K562 (cell line): ENCODE measurements at places on chromosomes 12 and 14.

DNA sequence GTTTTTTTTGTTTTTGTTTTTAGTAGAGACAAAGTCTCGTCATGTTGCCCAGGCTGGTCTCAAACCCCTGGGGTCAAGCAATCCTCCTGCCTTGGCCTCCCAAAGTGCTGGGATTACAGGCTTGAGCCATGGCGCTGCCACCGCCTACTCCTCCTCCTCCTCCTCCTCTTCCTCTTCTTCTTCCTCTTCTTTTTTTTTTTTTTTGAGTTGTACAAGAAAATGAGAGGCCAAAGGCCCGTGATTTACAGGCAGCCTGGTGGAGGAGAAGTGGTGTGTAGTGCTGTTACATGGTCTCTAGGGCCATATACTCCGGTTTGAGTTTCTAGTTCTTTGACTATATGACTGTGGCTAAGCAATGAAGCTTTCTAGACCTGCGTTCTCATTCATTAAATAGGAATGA is 29.6 kb upstream of the SPPL3 start:
- no peak for DNase-seq

DNA sequence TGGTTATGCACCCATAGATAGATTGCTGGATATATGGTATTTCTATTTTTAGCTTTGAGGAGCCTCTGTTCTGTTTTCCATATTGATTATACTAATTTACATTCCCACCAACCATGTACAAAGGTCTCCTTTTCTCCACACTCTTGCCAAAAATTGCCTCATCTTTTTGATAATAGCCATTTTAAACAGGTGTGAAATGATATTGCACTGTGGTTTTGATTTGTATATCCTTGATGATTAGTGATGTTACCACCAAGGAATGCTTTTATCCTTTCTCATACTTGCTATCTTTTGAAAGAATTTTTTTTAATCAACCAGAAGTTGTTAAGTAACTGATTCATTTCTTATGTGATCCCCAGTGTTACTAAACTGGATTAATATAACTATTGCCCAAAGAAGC is 60.0 kb downstream of the BBS10 start:
- no peak for DNase-seq

GRCh38 chr12:90017316-90017715 is 308.7 kb upstream of the ATP2B1 start:
- DNase-seq: no peak

DNA sequence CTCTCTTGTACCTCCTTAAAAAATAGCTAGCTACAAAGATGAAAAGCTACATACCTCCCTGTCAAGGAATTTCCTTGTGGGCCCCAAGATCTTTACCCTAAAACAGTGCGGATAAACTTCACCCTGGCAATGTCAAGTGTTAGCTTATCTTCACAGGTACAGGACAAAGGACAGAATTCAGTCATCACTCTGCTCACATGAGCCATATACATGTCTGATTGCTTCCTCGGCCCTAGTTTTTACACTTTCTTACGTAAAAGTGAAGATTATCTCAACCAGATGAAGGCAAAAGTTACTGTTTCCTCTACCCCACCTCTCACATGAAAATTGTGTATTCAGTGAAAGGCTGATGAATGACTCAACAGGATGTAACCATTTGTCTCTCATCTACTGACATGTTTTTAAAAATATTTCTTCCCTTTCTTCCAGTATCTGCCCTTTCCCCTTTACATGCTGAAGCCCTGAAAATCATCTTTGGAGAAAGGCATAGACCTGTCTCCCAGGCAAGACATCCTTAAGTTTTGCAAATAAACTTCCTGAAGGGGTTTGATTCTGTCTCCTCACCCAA is 890.1 kb downstream of the GALC start:
- no peak for DNase-seq

DNA sequence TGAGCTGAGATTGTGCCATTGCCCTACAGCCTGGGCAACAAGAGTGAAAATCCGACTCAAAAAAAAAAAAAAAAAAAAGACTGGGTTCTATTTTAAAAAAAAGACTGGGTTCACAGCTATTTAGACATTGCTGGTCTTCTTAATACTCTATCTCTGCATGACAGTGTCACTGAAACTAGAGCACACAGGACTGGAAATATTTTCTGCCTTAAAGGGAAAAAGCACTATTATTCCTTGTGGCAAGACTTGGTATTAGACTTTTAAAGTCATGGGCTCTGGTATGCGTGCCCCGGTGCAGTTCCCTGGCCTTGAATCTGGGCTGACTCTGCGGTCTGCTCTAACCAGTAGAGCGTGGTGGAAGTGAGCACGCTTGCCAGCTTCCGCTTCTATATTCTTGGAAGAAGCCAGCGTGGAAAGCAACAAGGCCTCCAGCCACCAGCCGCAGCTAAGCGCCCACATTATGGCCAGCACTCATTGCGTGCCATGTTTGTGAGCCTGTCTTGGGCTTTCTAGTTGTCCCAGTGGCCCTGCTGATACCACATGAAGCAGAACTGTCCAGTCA is 31.3 kb downstream of the PRKAB1 start:
- DNase-seq: no peak

GRCh38 chr14:99287269-99287942 is 15.4 kb upstream of the BCL11B start:
- DNase-seq: no peak

- DNase-seq: peak; percentile 61
Measured at GRCh38 chr12:49200919-49201594, 12.2 kb upstream of the TUBA1A start.

DNA sequence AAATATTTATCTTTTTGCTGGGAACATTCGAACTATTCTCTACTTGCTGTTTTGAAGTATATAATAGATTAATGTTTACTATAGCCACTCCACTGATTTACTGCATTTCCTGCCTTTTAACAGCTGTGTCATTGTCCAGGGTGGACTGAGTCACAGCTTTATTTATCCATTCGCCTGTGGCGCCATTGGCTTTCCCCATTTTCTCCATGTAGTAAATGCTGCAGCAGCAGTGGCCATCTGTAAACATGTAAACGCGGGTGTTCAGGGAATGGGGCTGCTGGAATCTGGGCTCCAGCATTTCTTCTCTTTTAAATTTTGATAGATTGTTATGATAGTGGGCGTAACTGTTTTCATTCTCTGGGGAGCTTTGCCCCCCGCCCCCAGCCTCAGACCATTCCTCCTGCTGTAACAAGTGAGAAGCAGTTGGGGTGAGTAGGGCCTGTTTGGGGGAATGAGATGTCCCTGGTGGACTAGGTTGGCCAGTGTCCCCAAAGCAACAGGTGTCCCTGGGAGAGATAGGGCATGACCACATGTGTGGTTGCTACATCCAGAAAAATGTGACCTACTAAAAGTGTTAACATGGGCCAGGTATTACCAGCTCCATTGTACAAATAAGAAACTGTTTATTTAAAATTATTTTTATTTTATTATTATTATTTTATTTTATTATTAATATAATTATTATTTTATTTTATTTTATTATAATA is 32.9 kb downstream of the RIN3 start:
- DNase-seq: no peak

- DNase-seq: no peak
Measured at GRCh38 chr12:12449533-12450025, 92.7 kb downstream of the BORCS5 start.

DNA sequence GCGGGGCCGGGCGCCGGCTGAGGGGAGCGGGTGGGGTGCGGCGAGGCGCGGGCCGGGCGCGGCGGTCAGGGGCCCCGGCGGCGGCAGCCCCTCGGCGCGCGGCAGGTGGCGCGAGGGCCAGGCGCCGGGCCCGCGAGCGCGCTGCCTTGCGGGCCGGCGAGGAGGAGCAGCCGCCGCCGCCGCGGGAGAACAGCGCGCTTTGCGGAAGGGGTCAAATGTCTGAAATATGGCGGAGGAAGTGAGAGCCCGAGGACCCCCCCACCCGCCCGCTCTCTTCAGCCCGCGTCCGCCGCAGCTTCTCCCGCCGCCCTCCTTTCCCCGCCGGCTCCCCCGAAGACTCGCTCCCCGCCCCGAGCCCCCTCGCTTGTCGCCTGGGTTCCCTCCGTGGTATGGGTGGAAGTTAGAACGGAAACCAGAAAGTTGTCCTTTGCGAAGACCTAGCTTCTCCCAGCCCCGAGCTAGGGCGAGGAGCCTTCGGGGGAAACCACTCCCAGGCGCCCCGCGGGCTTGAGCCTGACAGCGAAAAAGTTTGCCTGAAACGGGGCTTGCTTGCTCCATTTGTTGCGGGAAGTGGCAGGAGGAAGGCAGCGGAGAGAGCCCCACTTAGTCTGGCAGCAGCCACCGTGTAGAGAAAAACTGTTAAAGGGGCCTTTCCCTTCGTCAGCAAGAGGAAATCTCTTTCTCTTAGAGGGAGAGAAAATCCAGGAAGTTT is 551 bp downstream of the RAP1B start:
- peak; percentile 76 for DNase-seq

- DNase-seq: no peak
Measured at GRCh38 chr12:11545484-11546330, 103.8 kb upstream of the ETV6 start.

GRCh38 chr14:104864267-104865080 is 594 bp upstream of the CEP170B start:
- DNase-seq: peak; percentile 40

GRCh38 chr12:48013287-48013686 is 9.0 kb upstream of the COL2A1 start:
- no peak for DNase-seq

- no peak for DNase-seq
Measured at GRCh38 chr12:114425031-114425626, 19.2 kb upstream of the TBX5 start.

DNA sequence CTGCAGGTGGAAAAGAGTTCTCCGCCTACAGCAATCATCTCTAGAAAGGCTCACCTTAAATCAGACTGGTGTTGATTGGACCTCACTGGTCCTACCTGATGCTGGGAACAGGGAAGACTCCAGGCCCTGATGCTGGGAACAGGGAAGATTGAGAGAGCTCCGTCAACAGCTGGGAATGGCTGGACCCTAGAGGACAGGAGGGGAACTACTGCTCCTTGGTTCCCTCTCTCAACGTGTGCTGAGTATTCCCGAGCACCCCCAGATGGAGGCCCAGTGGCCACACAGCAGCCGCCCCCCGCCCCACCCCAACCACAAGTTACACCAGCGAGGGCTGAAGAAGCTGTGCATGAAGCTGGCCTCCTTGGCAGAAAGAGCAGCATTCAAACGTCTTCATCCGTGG is 240.3 kb downstream of the SLC15A4 start:
- peak; percentile 11 for DNase-seq

DNA sequence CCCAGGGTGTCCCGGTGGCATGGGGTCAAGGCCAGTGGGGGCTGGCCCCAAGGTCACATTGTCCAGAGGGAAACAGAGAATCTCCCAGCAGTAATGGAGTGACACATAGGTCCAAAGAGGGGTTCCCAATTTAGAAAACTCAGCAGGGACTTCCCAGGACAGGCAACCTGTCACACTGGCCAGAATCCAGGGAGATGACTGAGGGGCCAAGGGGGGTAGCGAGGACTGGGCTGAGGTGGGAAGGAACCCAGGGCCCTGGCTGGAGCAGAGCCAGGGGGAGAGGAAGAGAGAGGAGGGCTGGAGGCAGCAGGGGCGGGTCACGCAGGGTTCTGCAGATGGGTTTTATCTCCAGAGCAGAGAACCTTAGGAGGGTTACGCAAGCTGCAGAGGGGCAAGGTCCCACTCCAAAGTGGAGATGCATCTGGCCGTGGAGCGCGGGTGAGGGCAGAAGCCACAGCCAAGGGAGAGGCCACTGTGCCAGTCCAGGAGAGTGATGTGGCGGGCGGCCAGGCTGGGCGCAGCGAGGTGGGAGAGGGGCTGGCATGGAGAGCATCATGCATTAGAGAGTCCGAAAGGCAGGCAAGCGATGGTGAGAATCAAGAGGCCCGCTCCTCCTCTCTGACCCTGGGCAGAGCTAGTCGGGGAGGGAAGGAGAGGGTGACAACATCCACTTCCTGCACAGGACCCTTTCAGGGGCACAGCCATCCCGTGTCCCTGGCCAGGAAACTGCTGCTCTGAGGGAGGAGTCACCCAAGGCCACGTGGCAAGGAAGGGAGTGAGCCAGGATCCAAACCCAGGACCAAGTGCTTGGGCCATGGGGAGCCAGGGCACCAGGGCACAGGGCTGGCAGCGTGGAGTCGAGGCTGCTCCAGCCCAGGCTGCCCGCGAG is 29.0 kb downstream of the NCOR2 start:
- no peak for DNase-seq

DNA sequence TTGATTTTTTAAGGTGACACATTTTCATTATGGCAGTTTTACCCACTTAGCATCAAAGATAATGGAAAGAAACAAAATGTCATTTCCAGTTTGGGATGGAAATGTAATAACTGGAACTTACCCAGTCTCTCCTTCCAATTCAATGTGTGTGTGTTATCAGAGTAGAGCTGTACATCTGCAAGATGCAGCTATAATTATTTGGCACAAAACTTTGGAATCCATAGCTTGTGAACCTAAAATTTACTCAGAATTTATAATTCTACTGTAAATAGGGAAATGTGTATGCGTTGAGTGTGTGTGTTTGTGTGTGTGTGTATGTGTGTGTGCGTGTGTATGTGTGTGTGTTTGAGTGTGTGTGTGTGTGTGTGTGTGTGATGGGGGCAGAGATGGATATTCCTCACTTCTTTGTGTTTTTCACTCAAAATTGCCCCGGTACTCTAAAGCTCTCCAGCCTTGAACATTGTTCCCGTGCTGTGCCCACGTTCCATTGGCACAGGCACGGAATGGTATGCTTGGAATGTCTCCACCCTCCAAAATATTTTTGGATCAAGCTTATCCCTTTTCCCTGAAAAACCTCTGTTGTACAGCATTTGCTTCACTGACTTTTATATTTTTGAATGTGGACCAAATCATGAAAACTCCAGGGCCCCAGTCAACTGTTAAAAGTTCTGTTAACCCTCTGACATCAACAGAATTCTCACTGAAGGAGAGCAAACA is 150.2 kb upstream of the BMP4 start:
- DNase-seq: no peak

DNA sequence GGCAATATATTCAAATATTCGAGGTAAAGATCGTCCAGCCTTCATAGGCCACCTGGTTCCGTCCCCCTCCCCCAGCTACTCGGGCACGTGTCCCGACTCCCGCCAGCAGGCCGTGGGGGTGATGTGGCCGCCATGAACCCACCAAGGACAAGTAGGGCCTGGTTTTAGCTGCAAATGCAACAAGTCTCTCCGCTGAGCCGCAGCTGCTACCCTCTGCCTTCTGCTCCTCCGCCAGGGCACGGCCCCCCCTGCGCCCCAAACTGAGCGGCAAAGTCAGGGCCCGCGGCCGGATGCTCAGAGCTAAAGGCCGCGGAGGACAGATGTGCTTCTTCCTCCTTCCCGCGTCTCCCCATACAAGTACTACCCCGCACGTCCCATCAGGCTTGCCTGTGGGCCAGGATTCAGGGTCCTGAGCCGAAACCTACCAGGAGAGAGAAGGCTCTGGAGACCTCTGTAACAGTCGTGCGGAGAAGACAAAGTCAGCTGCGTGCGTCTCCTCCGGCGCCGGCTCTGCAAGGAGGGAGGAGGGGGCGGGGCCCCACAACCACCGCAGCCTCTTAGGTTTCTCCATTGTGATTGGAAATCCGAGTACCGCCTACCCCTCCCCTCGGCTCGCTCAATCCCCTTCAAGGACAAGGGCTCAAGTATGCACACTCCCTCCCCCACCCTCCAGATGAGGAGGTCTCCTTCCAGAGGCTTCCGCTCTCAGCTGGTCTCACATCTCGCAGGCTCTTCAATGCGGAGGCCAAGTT is at the start of gene LDHB:
Gene LDHB, minus strand, starts transcription at position 517 of the 752 bp plus-strand sequence. CDS start 3,171 bp downstream, outside the sequence.
- DNase-seq: peak; percentile 82
